RPMI8226 (cell line): ENCODE measurements at places on chromosomes 11 and 22.

- DNase-seq = no peak
These were observed 778 bp upstream of the PAK1 start for GRCh38 chr11:77474684-77475060.

GRCh38 chr11:115364896-115365295 is 139.3 kb downstream of the CADM1 start:
- no peak for DNase-seq

GRCh38 chr11:125218336-125218735 is 53.8 kb downstream of the PKNOX2 start:
- no peak for DNase-seq

DNA sequence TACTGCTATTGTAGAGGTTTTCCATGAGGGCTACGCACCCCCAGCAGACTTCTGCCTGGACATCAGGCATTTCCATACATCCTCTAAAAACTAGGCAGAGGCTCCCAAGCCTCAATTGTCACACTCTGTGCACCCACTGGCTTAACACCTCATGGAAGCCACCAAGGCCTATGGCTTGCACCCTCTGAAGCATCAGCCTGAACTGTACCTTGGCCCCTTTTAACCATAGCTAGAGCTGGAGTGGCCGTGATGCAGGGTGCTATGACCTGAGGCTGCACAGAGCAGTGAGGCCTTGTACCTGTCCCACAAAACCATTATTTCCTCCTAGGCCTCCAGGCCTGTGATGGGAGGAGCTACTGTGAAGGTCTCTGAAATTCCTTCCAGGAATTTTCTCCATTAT is 33.9 kb downstream of the AAMDC start:
- DNase-seq = no peak

DNA sequence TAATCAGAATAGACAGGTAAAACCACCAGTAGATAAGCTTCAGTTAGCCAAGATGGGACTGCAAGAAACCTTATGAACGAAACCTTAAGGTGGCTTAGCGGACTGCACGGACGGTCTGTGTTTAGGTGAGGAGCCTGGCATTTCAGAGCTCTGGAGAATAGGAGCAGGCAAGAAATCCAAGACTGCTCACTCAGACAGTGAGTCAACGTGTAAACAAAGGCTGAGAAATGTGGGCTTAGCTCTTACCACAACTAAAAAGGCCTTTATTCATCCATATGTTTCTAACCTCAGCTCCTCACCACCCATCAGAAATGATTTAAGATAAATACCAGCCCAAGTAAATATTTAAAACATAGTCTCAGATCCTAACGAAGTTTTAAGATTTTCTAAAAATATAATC is 657.7 kb downstream of the OPCML start:
- DNase-seq = no peak

GRCh38 chr11:92489826-92490399 is 265.3 kb downstream of the FAT3 start:
- DNase-seq = no peak

- no peak for DNase-seq
These were observed 178.7 kb downstream of the SOX6 start for GRCh38 chr11:16177688-16178087.

- DNase-seq = no peak
These were observed 5.2 kb downstream of the IGSF9B start for GRCh38 chr11:133951327-133952198.

DNA sequence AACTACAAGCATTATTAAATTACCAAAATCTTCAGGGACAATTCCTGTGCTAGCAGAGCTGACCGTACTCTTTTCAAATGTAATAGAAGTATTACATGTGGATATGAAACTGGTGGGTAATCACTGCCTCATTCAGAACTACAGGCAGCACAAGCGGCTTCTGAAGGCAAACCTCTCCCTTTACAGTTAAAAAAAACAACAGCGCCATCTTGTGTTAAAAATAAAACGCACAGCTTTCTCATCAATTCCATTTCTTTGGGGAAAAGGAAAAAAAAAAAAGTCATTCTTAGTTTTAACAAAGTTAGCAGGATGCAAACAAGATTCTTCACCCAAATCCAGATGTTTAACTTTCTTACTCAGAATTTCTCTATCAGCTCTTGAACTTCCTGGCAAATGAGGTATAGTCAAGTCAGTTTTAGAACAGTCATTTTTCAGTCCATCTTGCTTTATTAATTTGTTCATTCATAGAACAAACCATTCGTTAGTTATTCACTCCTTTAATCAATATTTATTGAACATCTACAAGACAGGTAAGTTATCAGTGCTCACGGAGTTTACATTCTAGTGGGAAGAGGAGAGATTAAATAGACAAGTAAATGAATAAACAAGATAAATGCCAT is 331.8 kb upstream of the MPPED2 start:
- peak; percentile 57 for DNase-seq

DNA sequence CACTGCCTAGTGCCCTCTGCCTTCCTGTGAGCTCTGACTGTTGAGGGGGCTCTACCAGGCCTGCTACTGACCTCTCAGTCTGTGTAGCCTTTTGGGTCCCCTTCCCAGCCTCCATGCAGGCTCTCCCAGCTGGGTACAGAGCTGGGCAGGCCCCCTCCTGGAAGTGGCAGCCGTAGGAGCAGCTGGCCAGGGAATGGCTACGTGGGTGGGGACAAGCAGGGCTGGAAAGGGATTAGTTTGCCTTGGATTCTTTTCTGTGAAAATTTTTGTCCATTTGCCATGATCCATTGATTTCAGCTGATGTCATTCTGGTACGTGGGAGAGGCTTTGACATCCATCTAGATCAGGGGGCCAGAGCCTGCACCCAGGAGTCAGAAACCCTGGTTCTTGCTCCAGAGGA is 23.9 kb upstream of the NECTIN1 start:
- no peak for DNase-seq

DNA sequence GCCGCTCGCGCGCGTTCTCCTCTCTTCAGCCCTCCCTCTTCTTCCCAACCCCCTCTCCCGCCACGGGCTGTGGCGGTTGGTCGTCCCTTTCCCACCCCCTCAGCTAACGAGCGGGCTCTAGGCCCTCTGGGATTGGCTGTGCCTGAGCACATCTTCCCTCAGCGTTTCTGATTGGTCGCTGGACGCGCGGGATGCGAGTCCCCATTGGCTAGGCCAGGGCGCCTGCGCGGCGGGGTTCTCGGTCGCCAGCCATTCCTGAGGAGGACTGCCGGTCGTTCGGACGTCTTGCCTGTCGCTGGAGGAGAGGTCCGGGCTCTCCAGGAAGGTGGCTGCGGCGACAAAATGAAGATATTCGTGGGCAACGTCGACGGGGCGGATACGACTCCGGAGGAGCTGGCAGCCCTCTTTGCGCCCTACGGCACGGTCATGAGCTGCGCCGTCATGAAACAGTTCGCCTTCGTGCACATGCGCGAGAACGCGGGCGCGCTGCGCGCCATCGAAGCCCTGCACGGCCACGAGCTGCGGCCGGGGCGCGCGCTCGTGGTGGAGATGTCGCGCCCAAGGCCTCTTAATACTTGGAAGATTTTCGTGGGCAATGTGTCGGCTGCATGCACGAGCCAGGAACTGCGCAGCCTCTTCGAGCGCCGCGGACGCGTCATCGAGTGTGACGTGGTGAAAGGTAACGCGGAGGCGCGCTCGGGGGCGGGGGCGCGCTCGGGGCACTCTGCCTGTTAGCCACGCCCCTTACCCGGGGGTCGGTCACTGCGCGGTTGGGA is at the start of gene RBM14:
Gene RBM14 (plus strand): TSS at position 252 of the 776 bp plus-strand sequence. CDS start 91 bp downstream, at position 343.
- peak; percentile 100 for DNase-seq

GRCh38 chr22:11253000-11253511 is 4274.9 kb upstream of the OR11H1 start:
- DNase-seq = no peak

DNA sequence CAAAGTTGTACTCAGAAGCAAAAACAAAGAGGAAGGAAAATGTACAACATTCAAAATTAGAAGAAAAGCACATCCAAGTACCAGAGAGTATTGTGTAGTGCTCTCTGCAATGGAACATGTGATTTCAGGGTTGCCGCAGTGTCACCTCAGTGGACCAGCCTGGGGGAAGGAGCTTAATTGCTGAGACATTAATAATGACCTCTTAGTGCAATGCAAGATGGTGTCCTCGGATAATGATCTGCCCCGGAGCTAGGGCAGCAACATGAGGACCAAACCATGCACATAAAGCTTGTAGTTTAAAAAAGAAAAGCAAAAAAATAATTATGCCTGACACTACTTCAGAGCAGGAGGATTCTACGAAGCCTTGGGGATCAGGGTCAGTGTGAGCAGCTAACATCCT is 11.3 kb upstream of the JHY start:
- no peak for DNase-seq

DNA sequence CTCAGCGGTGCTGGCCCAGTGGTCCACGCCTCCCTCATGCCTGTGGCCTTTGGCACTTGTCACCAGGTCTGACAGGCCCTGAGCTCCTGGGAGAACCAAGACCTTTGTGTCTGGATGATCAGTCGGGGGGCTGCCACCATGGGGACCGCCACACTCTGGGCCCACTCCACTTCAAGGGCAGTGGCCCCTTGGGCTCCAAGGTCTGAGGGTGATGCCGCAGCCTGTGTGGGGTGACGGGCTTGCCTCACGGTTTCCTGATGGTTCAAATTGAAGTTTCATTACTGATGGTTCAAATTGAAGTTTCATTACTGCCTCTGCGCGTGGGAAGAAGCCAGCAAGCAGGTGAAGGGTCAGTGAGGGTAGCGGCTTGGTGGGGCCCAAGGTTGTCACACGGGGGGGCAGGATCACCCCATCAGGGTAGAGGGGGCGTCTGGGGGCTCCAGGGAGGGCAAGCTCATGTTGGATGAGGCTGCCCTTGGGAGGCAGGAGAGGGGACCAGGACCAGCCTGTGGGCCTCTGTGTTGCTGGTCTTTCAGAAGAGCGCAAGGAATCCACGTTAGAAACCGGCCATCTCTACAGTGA is 27.5 kb downstream of the TRMU start:
- DNase-seq = no peak

DNA sequence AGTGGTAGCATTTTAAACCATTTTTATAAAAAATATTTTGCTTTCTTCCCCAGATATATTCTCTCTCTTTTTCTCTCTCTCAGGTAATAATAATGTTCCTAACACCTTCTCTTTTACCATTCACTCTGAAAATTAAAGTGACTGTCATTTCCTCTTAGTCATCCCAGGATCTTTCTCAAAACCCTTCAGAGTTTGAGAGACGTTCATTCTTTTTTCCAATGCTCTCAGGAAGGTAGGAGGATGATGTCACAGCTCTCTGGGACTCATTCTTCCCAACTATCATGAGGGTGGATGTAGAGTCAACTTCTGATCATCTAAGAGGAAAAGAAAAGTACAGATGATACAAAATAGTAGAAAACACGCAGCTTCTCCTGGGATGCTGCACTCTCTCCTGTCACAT is 60.2 kb upstream of the CRTAM start:
- no peak for DNase-seq

- DNase-seq = no peak
These were observed 155.7 kb downstream of the SNX19 start for GRCh38 chr11:130760515-130761125.

DNA sequence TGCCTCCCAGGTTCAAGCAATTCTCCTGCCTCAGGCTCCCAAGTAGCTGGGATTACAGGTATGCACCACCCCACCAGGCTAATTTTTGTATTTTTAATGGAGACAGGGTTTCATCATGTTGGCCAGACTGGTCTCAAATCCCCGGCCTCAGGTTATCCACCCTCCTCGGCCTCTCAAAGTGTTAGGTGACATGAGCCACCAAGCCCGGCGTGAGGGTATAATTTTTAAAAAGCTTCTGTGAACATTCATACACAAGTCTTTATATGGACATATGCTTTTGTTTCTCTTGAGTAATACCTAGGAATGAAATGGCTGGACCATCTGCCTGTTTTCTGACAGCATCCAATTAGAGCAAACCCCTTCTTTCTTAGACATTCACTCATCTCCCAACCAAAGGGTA is 14.3 kb upstream of the NAALAD2 start:
- DNase-seq = no peak

DNA sequence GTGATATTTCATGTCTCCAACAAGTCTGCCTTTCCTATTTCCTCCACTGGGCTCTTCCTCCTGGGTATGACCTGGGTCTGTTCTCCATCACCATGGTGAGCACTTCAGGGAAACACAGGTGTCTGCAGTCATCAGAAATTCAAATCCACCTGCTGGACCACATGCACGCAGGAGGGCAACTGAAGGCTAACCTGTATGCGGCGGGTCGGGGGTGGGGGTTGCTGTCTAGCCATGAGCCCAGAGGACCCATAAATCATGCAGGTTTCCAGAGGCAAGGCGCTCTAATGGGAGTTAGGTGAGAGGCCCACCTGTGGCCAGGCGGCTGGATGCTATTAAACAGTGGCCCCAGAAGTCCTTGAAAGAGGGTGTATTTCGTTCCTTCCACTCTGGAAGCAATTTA is 11.1 kb upstream of the PAMR1 start:
- no peak for DNase-seq

DNA sequence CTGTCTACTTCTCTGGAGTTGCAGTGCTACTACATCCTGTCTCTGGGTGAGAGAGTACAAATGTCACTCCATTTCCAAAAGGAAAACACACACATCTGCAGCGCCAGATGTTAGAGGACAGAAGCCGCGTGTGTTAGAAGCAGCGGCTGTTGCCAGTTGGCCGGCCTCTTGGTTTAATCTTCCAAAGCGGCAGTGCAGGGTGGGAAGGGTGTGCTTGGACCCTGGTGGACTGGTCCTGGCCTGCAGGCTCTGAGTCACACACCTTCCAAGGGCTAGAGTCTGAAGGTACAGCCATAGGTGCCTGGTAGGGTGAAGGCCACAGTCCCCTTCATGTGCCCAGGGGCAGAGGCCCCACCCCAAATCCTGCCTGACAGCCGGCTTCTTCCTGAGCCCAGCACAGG is 99.8 kb downstream of the CTTN start:
- DNase-seq = no peak

- DNase-seq = no peak
These were observed 335.4 kb upstream of the NCAM1 start for GRCh38 chr11:112625814-112626213.

DNA sequence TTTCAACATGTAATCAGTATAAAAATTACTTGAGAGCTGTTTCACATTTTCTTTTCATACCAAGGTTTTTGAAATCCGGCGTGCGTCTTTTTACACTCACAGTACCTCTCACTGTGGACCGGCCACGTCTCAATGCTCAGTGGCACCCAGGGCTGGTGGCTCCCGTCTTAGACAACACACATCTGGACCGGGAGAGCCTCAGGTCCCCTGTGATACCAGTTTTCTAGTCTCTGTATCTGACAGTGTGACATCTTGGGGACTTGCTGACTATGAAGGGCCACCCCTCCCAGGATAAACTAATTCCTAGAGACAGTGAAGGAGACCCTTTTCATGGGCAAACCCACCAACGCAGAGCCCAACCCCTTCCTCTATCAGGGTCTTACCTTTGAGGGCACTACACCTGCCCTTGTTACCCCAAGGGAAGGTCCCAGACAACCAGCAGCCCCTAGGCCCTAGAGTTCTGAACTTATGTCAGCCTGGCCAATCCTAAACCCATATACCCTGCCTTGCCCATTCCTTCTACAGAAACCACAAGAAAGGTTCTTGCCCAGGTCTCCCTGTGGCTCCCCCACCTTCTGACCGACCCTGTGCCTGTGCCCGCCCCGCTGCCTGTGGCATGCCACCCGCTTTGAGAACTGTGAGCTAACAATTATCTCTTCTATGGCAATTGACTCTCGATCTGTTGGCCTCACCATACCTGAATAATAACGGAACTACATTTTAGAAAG is 6.1 kb upstream of the ASCL2 start:
- no peak for DNase-seq

GRCh38 chr11:79170321-79170720 is 270.5 kb downstream of the TENM4 start:
- DNase-seq = no peak
